ENCODE measurements at places on chromosomes 11 and 22. TPM values are rescaled to one million over a fixed set of nuclear protein-coding genes. Genes with fewer than 3 reads are reported as not detected.

- H3K27ac ChIP-seq = no peak overlapping the region
- peaks cover 69% of the 10 kb centered on the region for H3K36me3 ChIP-seq
- no peaks in the 10 kb centered on the region for H3K27me3 ChIP-seq
- H3K4me1 ChIP-seq = peaks cover 34% of the 10 kb centered on the region
Observed at GRCh38 chr22:39311592-39312400, 7.6 kb downstream of the RPL3 start.

DNA sequence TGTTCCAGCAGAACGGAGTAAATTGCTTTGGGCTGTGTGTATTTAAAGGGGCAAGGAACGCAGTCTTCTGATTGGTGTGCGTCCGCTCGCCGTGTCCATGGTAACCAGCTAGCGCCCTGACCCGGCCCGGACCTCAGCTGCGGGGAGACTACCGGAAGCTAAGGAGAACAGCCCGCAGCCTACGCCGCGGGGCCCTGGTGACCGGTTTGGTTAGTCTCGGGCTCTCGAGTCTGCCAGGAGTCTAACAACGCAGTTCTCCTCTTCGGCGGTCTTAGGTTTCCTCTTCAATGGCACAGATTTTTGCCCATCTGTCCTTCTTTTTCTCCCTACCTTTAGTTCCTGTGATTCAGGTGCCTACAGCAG lies 3.5 kb upstream of the OR56A3 start:
- peaks cover 10% of the 10 kb centered on the region for H3K27me3 ChIP-seq
- no peak overlapping the region for H3K4me3 ChIP-seq
- no peaks in the 10 kb centered on the region for H3K36me3 ChIP-seq
- DNase-seq = no peak
- no peaks in the 10 kb centered on the region for H3K4me1 ChIP-seq
- no peak overlapping the region for H3K27ac ChIP-seq

- H3K36me3 ChIP-seq = no peaks in the 10 kb centered on the region
- H3K4me1 ChIP-seq = peaks cover 72% of the 10 kb centered on the region
- peak overlapping the region; percentile 96 for H3K27ac ChIP-seq
- no peaks in the 10 kb centered on the region for H3K27me3 ChIP-seq
- H3K4me3 ChIP-seq = peak overlapping the region; percentile 49
Observed at GRCh38 chr11:86740628-86741483, 59.5 kb upstream of the PRSS23 start.

GRCh38 chr11:8082391-8083087 lies 1.5 kb downstream of the TUB start:
- DNase-seq = no peak
- peaks cover 10% of the 10 kb centered on the region for H3K27me3 ChIP-seq
- no peak overlapping the region for H3K27ac ChIP-seq
- peak overlapping the region; percentile 55 for H3K4me3 ChIP-seq

DNA sequence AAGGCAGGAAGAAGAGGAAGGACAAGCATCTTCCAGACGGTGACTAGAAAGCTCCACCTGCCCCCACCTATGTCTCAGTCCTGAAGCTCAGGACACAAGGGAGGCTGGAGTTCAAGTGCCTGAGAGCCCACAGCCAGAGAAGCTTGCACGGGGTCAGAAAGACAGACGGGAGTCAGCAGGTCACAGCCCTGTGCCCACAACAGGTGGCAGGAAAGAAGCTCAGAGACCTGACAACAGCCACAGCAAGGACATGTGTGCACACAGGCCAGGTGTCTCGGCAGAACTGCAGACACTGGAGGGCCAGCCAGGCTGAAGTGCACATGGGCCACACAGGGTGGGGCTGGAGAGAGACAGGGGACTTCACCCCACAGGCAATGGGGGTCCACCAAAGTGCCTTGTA lies 37.2 kb upstream of the MOB2 start:
- H3K36me3 ChIP-seq = peaks cover 5% of the 10 kb centered on the region
- H3K4me3 ChIP-seq = no peak overlapping the region
- H3K4me1 ChIP-seq = no peaks in the 10 kb centered on the region
- no peak for DNase-seq
- no peak overlapping the region for H3K27ac ChIP-seq
- H3K27me3 ChIP-seq = no peaks in the 10 kb centered on the region

- peaks cover 31% of the 10 kb centered on the region for H3K36me3 ChIP-seq
- H3K4me3 ChIP-seq = peak overlapping the region; percentile 97
- H3K27me3 ChIP-seq = no peaks in the 10 kb centered on the region
- peak overlapping the region; percentile 91 for H3K27ac ChIP-seq
Observed at GRCh38 chr11:66051371-66051765, 796 bp upstream of the SF3B2 start.

Gene EFCAB6
- total RNA-seq = 0.93 TPM

Measured in MCF 10A (cell line).